Fibroblast of skin of right biceps (primary cell): ENCODE measurements at places on chromosomes 11 and 22.

DNA sequence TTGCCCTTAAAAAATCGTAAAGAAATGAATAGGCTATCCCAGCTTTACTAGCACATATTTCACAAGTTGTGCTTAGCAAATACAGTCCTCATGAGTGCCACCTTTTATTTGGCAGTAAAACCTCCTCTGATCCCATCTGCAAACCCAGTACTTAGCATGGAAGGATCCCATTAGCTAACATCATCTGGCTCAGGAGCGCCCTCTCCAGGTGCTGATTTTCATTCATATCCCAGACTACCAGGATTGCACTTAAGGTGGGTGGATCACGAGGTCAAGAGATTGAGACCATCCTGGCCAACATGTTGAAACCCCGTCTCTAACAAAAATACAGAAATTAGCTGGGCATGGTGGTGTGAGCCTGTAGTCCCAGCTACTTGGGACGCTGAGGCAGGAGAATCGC, 76.1 kb upstream of the PAX6 start:
- no peak for DNase-seq

GRCh38 chr11:72439455-72439854, 5.1 kb upstream of the CLPB start:
- DNase-seq, result peak; percentile 44

DNA sequence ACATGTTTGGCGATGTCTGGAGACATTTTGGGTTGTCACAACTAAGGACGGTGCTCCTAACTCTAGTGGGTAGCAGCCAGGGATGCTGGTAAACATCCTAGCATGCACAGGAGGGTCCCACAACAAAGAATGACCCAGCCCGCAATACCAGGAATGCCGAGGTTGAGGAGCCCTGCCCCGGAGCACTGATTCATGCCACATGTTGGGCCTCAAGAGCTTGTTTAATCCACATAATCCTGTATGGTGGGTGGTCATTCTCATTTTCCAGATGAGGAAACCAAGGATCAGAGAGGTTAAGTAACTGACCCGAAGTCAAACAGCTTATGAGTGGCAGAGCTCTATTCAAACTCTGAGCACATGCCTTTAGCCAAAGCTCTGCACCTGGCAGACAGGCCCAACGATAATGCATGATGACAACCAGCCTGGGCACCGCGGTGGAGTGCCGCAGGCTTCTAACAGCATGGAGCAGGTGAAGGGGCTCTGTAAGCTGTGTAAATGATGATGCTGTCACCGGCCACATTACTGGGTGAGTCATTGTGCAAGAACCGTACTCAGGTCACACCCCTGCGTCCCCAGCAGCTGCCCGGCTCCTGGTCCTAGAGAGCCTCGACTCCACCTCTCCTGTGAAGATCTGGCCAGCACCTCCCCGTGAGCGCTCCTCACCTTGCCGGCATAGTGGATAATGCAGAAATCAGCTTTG, 58.6 kb downstream of the APOL1 start:
- DNase-seq, result no peak

- no peak for DNase-seq
Measured at GRCh38 chr11:1345737-1346513, 36.5 kb upstream of the TOLLIP start.

- no peak for DNase-seq
Measured at GRCh38 chr11:68016161-68016903, 6.2 kb downstream of the ALDH3B1 start.
